ENCODE measurements at places on chromosomes 2 and 18. TPM values are rescaled to one million over a fixed set of nuclear protein-coding genes. Genes with fewer than 3 reads are reported as not detected.

The LAMA1 gene
- total RNA-seq, result not detected

The MYO3B gene
- 6.7 TPM for total RNA-seq

The BCL2 gene
- total RNA-seq, result 2.0 TPM

The CAPN14 gene
- 0.35 TPM for total RNA-seq

The PLEKHH2 gene
- 2.3 TPM for total RNA-seq

The COL3A1 gene
- total RNA-seq, result not detected

The CPLX4 gene
- not detected for total RNA-seq

The GAL3ST2 gene
- total RNA-seq, result 3.9 TPM

The CPO gene
- not detected for total RNA-seq

The FBXO15 gene
- 2.2 TPM for total RNA-seq

The CD207 gene
- total RNA-seq, result not detected

The SCN1A gene
- total RNA-seq, result not detected

The SIX3 gene
- 1.4 TPM for total RNA-seq

The DSG4 gene
- not detected for total RNA-seq

The FBLN7 gene
- 0.70 TPM for total RNA-seq

The EGR4 gene
- not detected for total RNA-seq

The ASB3 gene
- 27.7 TPM for total RNA-seq

The VWC2L gene
- not detected for total RNA-seq

The MAL gene
- total RNA-seq, result 171 TPM

The REG3A gene
- not detected for total RNA-seq

The UGT1A3 gene
- total RNA-seq, result 67.1 TPM

The PLCD4 gene
- 0.74 TPM for total RNA-seq

The SERPINB11 gene
- total RNA-seq, result not detected

The LOXHD1 gene
- not detected for total RNA-seq

The SNTG2 gene
- not detected for total RNA-seq

Data from PC-9 (cell line).